ENCODE measurements at places on chromosomes 7 and 10.

GRCh38 chr7:26681819-26682418, 182.5 kb downstream of the SKAP2 start:
- no peak for DNase-seq

- no peak for DNase-seq
Observed at GRCh38 chr10:132893090-132893489, 49.3 kb downstream of the CFAP46 start.

- no peak for DNase-seq
Observed at GRCh38 chr7:150983893-150984368, 5.8 kb upstream of the KCNH2 start.

DNA sequence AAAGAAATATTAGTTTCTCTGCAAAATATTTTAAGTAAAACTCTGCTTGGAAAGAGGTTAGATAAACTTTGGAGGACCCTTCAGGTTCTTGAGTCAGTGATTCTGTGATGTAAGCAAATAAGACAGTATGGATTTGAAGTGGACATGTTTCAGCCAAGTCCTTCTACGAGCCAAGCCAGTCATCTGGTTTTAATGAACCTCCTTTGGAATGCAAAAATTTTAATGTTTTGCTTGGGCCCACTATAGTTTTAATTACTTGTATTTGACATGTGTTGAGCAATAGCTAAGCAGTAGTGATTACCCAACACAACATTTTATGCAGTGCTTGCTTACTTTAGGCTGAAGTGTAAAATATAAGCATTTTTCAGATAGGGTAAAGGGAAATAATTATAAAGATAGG, 296.3 kb upstream of the SEMA3D start:
- no peak for DNase-seq

- DNase-seq, result no peak
Observed at GRCh38 chr10:88962336-88962735, 9.8 kb upstream of the ACTA2 start.

DNA sequence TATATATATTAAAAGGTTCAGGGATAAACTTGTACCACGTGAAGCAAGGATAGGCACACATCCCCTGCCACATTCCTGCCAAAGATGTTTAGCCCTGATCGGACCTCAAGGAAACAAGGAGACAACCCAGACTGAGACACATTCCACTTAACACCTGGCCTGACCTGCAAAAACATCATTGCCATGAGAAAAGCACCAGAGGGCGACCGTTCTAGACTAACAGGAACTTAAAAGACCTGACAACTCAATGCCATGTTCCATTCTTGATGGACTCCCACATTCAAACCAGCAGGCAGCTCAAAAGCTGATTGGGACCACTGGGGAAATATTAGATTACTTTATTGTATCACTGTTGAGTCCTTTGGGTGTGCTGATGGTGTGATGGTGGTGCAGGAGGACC, 8.1 kb upstream of the PDGFA start:
- DNase-seq, result no peak

- no peak for DNase-seq
Observed at GRCh38 chr7:23966941-23967340, 256.9 kb downstream of the STK31 start.

DNA sequence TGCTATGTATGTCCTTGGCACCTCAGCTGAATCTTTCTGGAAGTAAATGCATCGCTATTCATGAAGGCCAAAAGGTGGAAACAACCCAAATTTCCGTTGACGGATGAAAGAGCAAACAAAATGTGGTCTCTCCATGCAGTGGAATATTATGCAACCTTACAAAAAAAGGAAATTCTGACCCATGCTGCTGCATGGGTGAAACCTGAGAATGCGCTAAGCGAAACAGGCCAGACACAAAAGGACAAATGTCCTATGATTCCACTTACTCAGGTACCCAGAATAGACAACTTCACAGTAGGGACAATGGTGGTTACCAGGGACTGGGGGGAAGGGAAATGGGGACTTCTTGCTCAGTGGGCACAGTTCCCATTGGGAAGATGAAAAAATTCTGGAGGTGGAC, 158.8 kb downstream of the CAMK1D start:
- no peak for DNase-seq

DNA sequence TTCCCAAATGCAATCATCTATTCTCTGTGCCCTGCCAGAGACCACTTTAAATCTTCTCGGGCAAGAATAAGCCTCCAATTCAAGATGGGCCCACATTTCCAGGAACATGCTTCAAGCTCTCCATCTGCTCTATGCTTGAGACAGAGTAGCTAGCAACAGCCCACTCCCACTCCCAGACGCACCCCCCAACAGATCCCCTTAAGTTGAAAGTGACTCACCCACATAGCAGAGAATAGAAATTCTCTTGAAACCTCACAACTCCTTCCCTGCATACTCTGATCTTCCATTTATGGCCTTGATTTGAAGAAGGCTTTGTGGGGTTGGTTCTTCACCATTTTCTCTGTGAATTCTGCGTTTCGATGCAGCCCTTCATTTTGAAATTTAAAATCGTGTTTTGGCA, 604.0 kb downstream of the INHBA start:
- no peak for DNase-seq

DNA sequence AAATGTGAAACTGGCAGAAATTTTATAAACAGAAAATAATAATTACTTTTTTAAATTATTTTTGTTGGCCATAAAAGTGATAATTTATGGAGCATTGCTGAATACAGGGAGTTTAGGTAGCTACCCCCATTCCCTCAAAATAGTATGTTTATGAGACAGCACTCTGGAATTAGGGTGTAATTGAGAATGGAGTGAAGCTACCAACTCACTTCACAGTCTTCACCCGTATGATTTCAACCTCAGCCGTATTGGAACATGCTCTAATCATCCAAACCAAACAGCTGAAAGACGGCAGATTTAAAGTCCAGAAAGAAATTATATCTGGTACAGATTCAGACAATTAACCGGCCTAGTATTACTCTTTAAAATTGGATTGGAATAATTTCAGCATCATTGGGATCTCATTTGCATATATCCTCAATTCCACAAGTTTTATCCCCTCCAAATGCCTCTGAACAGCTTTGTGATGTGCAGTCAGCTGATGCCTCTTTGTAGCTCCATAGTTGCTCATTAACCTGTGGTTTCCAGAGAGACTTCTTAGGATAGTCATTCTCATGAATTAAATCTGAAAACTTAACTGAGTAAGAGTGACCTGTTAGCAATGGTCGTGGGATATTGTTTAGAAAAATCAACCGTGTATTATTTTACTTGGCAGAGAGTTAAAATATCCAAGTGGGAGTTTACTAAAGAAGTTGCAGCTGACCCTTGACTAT, 59.1 kb upstream of the GJD4 start:
- DNase-seq, result no peak

GRCh38 chr7:20385126-20385525, 54.4 kb downstream of the ITGB8 start:
- DNase-seq, result no peak

GRCh38 chr10:88082806-88083596, 219.6 kb downstream of the PTEN start:
- no peak for DNase-seq

GRCh38 chr7:47231627-47232026, 350.3 kb downstream of the TNS3 start:
- no peak for DNase-seq

Data from stimulated activated CD8-positive, alpha-beta memory T cell treated with anti-CD3 and anti-CD28 coated beads, Interleukin-7, amount 100 ng/mL, for 1 hour (primary cell).